ENCODE measurements at places on chromosomes 6 and 20.

DNA sequence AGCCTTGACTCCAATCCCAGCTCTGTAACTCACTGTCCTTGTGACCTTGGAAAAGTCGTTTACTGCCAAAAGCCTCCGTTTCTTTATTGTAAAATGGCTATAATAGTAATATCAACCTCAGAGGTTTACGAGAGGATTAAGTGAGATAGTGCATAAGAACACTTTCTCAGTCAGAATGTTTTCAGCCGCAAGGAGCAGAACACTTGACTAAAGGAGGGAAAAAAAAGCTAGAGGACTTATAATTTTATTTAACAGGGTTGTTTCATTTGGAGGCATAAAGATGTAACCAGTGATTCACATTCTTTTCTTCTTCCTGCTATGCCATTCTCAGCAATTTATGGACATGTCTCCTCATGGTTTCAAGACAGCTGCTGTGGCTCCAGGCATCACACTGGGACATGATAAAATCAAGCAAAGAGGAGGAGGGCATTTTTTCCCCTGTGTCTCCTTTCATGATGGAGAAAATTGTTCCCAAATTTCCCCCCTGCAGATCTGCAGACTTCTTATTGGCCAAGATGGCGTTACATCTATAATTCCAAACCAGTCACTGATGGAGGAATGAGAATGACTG lies 143.0 kb upstream of the PTPN1 start:
- DNase-seq = no peak

- DNase-seq = no peak
Measured at GRCh38 chr6:143097224-143097795, 36.6 kb downstream of the AIG1 start.

DNA sequence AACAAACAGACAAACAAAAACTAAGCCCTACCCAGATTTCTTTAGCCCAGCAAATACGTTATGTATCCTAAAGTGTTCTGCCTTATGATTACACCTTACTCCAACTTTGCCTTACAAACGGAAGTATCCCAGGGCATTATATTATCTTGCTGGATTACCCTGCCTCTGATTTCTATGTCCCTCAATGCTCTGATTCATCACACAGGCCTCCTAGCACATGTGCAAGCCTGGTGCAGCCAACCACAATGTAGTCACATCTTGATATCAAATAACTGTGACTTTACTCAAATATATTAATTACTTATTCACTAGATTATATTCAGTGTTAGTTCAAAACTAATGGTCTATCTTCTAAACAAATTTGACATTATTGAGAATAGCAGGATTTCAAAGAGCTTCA lies 598.6 kb downstream of the TBC1D32 start:
- no peak for DNase-seq

DNA sequence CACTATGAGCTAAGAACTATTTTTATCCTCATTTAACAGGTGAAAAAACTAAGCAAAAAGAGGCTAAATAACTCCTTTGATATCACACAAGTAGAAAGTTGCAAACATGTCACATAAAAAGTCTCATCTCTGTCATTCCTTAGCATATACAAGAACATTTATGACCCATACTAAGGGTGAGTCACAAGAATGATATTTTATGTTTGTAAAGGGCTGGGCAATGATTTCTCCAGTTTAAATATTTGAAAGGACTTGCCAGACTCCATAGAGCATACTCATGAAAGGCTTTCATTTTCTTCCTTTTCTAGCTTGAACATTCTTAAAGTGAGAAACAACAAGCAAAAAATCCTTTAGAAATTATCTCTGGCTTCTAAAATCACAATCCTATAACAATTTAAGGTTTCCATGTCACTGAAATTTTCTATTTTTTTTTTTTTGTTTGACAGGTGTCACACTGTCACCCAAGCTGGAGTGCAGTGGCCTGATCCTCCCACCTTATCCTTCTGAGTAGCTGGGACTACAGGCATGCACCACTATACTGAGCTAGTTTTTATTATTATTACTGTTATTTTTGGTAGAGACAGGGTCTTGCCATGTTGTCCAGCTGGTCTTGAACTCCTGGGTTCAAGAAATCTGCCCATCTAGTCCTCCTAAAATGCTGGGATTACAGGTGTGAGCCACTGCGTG lies 338.0 kb upstream of the KHDRBS2 start:
- no peak for DNase-seq

- no peak for DNase-seq
Measured at GRCh38 chr6:121356575-121356974, 22.3 kb upstream of the TBC1D32 start.

DNA sequence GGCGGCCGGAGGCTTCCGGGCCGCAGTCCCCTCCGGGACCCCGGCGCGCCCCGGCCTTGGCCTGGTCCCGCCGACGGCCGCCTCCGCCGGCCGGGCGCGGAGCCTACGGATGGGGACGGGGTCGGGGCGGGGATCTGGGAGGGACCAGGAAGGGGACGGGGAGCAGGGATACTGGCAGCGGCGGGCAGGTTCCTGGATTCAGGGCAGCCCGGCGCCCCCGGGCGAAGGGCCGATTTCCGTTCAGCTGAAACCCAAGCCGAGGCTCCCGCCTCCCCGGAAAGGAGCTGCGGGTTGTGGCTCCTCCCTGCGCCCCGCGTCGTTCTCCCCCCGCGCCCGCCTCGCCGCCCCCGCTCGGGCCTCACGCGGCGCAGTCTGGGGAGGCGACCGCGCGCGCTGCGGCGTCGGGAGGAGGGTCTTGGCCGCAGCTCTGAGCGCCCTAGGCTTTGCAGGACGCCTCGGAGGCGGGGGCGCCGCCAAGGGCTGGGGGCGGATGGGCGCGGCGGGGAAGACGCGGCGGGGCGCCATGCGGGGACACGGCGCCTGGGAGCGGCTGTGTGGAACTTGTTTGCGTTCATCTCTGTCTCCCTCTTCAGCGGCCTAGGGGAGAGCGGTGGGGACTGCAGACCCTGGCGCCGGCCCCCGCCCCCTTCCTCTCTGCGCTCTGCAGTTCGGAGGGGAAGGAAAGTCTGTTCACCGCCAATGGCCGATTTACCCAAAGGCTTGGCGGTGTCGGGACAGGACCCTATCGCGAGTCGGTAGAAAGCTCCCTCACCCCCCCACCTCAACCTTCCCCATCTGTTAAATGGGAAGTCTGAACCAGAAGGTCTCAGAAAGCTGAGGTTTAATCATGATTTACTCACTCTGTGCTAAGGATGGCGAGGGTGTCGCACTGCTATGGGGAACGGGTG lies 22.7 kb upstream of the TMEM181 start:
- DNase-seq = no peak
